Liver (tissue), 10 donors: ENCODE measurements at places on chromosomes 13 and 19.

GRCh38 chr13:83538636-83539035, 343.6 kb downstream of the SLITRK1 start:
- DNase-seq: no peak

GRCh38 chr13:112857914-112858490, 111.0 kb upstream of the MCF2L start:
- no peak for DNase-seq

- DNase-seq: no peak
These were observed 91.6 kb downstream of the TEX29 start for GRCh38 chr13:111411919-111412650.

GRCh38 chr19:55197528-55197927, 11.8 kb downstream of the PTPRH start:
- no peak for DNase-seq

DNA sequence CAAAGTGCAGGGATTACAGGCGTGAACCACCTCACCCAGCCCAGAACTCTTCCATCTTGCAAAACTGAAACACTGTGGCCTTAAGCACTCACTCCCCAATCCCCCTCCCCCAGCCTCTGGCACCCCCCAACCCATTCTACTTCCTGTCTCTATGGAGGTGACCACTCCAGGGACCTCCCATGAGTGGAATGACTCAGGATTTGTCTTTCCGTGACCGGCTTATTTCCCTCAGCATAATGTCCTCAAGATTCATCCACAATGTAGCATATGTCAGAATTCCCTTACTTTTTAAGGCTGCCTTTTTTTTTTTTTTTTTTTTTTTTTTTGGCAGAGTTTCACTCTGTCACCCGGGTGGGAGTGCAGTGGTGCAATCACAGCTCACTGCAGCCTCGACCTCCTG, 3.6 kb upstream of the F2RL3 start:
- no peak for DNase-seq

- DNase-seq: no peak
These were observed 22.3 kb upstream of the DOCK9 start for GRCh38 chr13:99000137-99000536.

DNA sequence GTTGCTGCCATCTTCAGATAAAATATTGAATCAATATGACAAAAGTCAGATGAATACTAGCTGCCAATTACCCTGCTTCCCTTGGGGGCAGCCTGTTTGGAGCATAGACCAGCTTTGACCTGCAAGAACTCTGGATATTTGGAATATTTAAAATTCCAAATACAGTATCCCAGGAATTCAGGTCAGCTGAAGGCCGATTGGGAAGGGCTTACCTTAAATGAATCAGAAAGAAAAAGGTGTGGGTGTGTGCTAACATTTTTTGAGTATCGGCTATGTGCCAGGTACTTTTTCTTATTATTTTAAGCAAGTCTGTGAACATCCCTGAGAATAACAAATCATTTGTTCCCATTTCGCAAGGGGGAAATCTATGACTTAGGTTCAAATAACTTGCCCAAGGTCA, 1.8 kb upstream of the RUBCNL start:
- DNase-seq: no peak
